HCT116 (cell line): ENCODE measurements at places on chromosomes 5 and 9. TPM values are rescaled to one million over a fixed set of nuclear protein-coding genes. Genes with fewer than 3 reads are reported as not detected.

GRCh38 chr5:74103131-74104023 lies 477.4 kb downstream of the ARHGEF28 start:
- H3K4me1 ChIP-seq, result no peaks in the 10 kb centered on the region
- H3K27me3 ChIP-seq, result no peaks in the 10 kb centered on the region
- no peak for DNase-seq
- no peak overlapping the region for H3K27ac ChIP-seq
- no peak overlapping the region for H3K4me3 ChIP-seq

GRCh38 chr5:127645300-127645726 lies 3.6 kb upstream of the CTXN3 start:
- DNase-seq, result no peak
- no peak overlapping the region for H3K27ac ChIP-seq
- H3K4me1 ChIP-seq, result no peaks in the 10 kb centered on the region
- no peaks in the 10 kb centered on the region for H3K36me3 ChIP-seq

DNA sequence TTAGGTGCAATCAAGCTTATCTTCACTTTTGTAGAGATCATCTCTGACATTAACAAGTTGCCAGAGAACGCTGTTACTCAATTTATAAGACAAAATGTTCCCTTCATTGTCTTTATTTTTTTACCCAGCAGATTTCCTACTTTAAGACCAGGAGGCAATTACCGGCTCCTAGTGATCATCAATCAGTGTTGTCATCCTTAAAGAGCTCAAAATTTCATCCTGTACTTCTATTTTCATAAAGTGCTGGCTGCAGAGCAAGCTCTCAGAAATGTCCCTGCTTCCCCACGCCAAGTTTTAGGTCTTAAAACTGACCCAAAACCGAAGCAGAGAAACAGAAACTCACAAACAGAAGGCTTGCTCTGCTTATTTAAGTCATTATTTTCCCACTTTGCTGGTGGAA lies 82.9 kb downstream of the PJA2 start:
- H3K27ac ChIP-seq, result no peak overlapping the region
- H3K4me1 ChIP-seq, result no peaks in the 10 kb centered on the region
- H3K36me3 ChIP-seq, result no peaks in the 10 kb centered on the region
- DNase-seq, result no peak
- no peak overlapping the region for H3K4me3 ChIP-seq
- H3K27me3 ChIP-seq, result no peaks in the 10 kb centered on the region

GRCh38 chr9:82353631-82354278 lies 365.2 kb downstream of the SPATA31D1 start:
- no peak overlapping the region for H3K27ac ChIP-seq
- H3K4me3 ChIP-seq, result no peak overlapping the region
- no peaks in the 10 kb centered on the region for H3K4me1 ChIP-seq
- no peak for DNase-seq

- no peak overlapping the region for H3K4me3 ChIP-seq
- peaks cover 8% of the 10 kb centered on the region for H3K4me1 ChIP-seq
- H3K27ac ChIP-seq, result no peak overlapping the region
- H3K36me3 ChIP-seq, result peaks cover 35% of the 10 kb centered on the region
- no peak for DNase-seq
Measured at GRCh38 chr9:70260606-70261005, 1.8 kb downstream of the SMC5 start.

DNA sequence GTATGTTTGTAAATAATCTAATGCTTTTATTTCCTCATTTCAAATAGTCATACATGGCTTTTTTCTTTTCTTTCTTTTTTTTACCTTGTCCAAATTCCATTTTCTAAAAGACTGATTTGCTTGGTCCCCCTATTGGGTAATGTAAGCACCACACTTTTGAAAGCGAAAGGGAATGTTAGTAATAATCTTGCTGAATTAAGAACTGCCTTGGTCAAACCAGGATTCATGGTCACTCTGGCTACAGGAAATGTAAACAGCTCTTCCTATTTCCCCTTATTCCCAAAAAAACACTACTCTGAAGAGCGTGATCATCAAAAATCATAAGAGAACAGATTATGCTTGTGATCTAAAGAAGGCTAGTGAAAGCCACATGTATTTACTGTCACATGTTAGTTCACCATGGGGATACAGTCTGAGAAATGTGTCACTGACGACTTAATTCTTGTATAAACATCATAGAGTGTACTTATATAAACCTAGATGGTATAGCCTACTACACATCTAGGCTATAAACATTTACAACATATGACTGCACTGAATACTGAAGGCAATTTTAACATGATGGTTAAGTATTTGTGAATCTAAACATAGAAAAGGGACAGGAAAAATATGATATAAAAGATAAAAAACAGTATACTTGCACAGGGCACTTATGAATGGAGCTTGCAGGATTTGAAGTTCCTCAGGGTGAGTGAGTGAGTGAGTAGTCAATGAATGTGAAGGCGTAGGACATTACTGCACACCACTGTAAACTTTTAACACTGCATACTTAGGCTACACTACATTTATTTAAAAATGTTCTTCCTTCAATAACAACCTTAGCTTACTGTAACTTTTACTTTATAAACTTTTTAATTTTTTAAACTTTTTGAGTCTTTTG lies 75.3 kb downstream of the HMGCR start:
- no peaks in the 10 kb centered on the region for H3K27me3 ChIP-seq
- no peak overlapping the region for H3K27ac ChIP-seq
- H3K36me3 ChIP-seq, result no peaks in the 10 kb centered on the region
- no peak overlapping the region for H3K4me3 ChIP-seq

- no peaks in the 10 kb centered on the region for H3K4me1 ChIP-seq
- no peak for DNase-seq
- H3K27me3 ChIP-seq, result no peaks in the 10 kb centered on the region
- no peak overlapping the region for H3K4me3 ChIP-seq
Measured at GRCh38 chr9:18184401-18184800, 289.6 kb upstream of the ADAMTSL1 start.

GRCh38 chr9:118238139-118238538 lies 533.9 kb downstream of the TLR4 start:
- no peak for DNase-seq
- no peaks in the 10 kb centered on the region for H3K27me3 ChIP-seq
- H3K36me3 ChIP-seq, result no peaks in the 10 kb centered on the region
- H3K4me3 ChIP-seq, result no peak overlapping the region

Gene FAM151B
- 1.2 TPM for total RNA-seq

Gene EXD3
- 25.4 TPM for total RNA-seq

Gene PCDHGA2
- not detected for total RNA-seq

Gene SV2C
- not detected for total RNA-seq

Gene PDLIM4
- not detected for total RNA-seq
